ENCODE measurements at places on chromosomes 1 and 21.

DNA sequence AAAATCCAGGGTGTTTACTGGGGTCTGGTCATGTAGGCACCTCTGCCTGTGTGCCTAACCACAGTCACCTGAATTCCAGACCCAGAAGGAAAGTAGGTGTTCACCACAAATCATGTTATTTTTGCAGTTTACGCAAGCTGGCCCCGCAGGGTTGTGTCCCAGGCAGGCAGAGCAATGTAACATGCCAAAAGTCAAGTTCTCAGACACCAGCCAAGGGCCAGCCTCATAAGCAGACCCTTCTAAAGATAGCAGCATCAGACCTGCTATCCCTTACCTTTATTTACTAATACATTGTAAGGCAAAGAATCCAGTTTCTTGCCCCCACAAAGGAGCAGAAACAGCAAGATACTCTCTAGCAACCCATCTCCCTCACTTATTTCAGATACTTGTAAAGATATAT lies 83.0 kb downstream of the GPR161 start:
- no peak for DNase-seq

GRCh38 chr1:43453442-43454269 lies at the start of gene HYI:
Gene HYI (minus strand): TSS chr1:43453931. CDS start chr1:43453793, 138 bp downstream.
- DNase-seq = peak; percentile 72

DNA sequence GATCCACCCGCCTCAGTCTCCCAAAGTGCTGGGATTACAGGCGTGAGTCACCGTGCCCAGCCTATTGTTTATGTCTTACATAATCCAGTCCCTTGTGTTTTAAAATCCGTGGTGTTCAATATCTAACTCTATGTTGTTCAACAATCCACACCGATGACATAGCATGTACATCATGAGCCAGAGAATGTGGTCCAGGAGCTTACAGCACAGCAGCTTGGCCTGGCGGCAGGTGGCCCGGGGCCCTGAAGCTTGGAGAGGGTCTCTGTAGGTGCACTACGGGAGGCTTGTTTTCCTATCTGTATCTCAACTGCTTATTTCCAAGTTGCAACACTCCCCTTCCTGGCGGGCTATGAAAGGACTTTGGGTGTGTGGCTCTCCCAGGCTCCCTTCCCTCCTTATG lies 138.4 kb downstream of the ADSS2 start:
- no peak for DNase-seq

DNA sequence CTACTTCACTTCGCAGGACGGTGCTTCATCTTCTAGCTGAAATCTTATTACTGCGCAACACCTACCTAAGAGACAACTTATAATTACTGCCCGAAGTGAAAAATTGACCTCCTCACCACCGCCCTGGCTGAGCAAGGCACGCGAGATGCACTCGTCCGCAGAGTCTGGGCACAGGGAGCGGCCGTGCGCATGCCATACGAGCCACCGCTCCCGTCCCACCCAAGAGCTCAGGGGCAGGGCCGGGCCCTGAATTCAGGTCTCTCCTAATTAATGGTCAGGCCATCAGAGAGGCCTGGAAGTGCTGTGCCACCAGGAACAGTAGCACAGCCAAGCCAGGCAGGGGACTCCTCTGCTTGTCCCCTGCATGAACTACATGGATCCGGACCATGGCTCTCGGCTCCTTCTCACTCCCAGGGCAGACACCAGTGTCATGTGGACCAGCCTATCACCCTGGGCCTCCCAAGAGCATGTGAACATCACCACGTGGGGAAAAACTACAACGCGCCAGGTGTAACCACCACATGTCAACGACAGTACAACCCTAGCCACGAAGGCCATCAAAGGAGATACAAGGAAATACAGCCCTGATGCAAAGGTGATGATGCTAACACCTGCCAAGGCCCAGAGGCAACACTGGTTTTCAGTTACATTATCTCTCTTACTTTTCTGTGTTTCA lies 11.5 kb downstream of the RIPK4 start:
- no peak for DNase-seq

DNA sequence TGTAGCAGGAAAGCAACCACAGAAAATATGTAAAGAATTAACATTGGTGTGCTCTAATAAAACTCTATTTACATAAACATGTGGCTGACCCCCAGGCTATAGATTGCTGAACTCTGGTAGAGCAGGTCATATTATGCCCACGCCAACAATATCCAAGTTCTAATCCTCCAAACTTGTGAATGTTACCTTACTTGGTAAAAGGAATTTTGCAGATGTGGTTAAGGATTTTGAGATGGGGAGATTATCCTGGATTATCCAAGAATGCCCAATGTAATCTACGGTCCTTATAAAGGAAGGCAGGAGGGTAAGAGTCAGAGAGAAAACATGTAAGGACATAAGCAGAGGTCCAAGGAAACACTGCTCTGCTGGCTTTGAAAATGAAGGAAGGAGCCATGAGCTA lies 201.0 kb downstream of the USH2A start:
- DNase-seq = no peak

GRCh38 chr1:233962878-233963277 lies 58.4 kb downstream of the SLC35F3 start:
- DNase-seq = no peak

- no peak for DNase-seq
These were observed 131.9 kb downstream of the AK5 start for GRCh38 chr1:77413541-77414335.

- DNase-seq = no peak
These were observed 17.5 kb upstream of the RAB4A start for GRCh38 chr1:229253151-229253974.

- DNase-seq = no peak
These were observed 192.4 kb upstream of the GALNT2 start for GRCh38 chr1:229874609-229875008.

DNA sequence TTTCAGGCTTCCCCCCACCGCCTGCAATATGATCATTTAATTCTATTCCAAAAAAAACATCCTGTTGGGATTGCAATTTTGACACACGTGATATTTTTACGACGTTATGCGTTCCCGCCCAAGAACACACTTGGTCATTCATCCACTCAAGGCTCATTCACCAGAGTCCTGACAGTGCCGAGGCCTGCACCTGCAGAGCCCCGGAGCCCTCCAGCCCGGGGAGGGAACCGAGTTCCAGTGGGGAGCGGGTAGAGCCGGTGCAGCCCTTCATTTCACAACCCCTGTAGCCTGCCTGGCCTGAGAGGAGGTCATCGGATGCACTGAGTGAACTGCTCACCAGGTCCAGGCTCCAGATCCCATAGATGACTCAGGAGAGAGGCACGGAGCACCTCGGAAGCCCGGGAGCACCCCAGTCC lies 156.0 kb upstream of the BACE2 start:
- DNase-seq = no peak

DNA sequence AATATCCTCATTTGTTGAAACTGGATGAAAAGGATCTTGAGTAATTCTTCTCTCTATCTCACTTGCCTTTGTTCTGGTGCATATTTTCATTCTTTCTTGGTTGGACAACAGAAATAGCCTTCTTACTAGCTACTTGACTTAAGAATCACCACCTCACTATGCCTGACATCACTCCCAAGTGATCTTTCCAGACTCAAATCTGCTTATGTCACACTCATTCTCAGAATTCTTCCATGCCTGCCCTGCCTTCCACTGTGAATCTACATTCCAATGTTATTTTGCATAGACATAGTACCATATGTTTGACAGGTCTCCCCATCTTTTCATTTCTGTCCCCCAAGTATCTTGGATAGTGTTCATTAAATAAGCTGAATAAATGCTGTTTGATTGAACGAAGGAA lies 78.5 kb upstream of the DPYD start:
- DNase-seq = no peak

GRCh38 chr21:43574741-43575472 lies 84.4 kb downstream of the HSF2BP start:
- no peak for DNase-seq

- DNase-seq = no peak
These were observed at the start of gene SPATA46 for GRCh38 chr1:162376691-162377090. Gene SPATA46 (minus strand): TSS chr1:162376854. CDS start chr1:162376790, 64 bp downstream.

DNA sequence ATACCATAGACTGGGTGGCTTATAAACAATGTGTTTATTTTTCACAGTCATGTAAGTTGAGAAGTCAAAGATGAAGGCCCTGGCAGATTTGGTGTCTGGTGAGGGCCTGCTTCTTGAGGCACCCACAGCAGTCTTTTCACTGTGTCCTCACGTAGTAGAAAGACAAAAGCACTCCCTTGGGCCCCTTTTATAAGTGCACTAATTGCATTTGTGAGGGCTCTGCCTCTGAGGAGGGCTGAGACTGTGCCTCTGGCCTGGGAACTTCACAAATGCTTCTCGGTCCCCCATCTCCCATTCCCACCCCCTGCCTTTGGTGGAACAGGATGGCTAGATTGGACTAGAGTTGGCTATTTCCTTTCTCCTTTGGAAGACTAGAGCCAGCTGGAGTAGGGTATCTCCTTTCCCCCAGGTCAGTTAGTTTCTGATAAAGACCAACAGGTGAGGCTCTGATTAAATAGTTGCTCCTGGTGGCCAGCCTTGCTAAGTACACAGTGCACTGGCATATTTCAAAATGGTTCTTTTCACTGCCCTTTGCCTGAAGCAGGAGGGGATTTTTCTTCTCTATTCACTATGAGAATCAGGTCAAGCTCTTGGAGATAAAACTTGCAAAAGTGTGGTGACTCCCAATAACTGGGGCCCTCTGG lies 82.9 kb downstream of the PLPPR4 start:
- DNase-seq = no peak

DNA sequence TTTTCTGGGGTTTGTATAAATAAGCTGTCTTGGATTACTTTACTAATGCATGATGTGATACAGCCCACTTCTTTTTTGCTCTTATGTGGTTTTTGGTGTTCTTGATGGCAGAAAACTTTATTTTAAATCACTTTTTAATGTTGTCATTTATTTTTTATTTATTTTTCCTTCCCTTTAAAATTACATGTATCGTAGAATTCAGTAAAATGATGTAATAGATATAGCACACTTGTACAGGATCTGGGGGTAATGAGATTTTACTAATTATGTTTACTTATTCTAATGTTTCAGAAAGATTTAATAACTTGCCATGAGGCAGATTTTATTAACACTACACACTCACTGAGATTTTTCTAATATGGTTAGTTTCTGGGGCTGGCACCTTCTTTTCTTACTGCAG lies 701 bp upstream of the B3GALT2 start:
- no peak for DNase-seq

GRCh38 chr1:10794724-10795275 lies 1.6 kb downstream of the CASZ1 start:
- no peak for DNase-seq

DNA sequence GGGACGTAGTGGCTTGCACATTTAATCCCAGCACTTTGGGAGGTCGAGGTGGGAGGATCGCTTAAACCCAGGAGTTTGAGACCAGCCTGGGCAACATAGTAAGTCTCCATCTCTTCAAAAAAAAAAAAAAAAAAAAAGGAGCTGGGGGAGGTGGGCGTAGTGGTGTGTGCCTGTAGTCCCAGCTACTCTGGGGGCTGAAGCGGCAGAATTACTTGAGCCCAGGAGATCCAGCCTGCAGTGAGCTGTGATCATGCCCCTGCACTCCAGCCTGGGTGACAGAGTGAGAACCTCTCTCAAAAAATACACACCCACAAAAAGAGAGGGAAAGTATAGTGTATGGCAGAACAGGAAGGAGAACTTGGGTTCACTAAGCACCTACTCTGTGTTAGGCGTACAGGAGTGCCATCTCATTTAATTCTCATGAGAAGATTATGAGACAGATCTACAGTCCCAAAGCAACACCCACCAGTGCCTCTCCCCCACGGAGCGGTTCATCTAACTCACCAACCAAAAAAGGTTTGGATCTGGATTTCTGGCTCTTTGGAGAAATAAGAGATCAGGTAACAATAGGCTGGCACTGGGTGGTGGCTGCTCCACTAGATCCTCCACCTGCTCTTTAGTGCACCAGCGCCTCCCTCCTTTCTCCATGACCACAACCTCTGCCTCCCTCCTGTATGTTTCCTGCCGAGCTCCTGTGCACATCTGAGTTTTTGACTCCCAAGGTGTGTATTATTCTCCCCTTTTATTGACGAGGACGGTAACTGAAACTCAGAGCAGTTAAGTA lies 1.4 kb upstream of the TRAF5 start:
- DNase-seq = no peak

DNA sequence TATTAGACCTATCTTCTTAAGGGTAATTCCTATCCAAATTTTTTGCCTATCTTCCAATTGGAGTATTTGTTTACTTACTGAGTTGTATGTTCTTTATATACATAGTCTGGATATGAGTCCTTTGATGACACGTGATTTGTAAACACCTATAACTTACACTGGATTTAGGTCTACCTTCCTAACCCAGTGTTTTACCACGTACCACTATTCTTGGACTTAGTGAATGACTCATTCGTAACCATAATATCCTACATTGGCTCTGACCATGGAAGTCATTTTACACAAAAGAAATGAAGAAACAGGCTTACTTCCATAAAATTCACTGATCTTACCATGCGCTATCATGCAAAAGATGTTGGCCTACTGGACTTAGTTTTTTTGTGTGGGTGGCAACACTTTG lies 23.9 kb upstream of the ZZZ3 start:
- DNase-seq = no peak

DNA sequence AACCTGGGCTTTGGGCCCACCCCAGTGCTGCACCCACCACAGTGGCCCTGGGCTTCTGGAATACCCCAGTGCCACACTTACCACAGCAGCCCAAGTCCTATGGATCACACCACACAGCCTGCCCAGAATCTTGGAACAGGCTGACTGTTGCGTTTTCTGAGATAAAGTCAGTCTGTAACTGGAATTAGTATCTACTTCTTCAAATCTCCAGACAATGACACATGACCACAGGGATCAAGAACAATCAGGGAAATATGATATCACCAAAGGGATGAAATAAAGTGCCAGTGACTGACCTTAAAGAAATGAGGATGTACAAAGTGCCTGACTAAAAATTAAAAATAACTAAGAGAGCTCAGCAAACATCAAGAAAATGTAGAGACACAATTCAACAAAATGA lies 239.7 kb upstream of the PLD5 start:
- DNase-seq = no peak

- no peak for DNase-seq
These were observed 496.9 kb upstream of the CAMK1G start for GRCh38 chr1:209086486-209087192.

DNA sequence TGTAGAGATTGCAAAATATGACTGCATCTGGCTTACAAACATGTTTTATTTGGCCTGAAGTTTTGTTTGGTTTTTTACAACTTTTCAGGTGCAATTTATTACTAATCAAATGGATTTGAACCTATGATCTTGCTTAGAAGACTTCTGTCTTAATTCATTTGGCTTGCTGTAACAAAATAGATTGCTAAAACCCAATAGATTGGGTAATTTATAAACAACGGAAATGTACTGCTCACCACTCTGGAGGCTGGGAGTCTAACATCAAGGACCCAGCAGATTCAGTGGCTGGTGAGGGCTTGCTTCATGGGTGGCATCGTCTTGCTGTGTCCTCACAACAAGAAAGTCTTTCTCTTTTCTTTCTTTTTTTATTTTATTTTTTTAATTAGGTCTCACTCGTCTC lies 72.9 kb downstream of the LBR start:
- DNase-seq = no peak

DNA sequence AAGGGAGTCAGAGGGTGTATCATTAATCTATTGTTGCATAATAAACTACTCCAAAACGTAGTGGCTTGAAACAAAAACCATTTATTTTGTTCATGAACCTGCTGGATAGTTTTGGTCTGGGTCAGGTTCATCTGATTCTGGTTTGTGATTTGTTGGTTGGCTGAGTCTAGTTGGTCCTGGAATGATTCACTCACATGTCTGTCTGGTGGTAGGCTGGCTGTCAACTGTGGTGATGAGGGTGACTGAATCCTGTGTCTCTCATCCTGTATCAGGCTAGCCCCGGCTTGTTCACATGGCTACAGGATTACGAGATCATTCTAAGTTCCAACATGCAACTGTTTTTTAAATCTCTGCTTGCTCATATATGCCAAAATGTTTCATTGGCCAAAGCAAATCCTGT lies 22.5 kb upstream of the SIKE1 start:
- DNase-seq = no peak

- no peak for DNase-seq
These were observed 82.8 kb upstream of the SOX13 start for GRCh38 chr1:203990118-203990517.
